ENCODE measurements at places on chromosomes 4 and X. TPM values are rescaled to one million over a fixed set of nuclear protein-coding genes. Genes with fewer than 3 reads are reported as not detected.

Gene CTAG1B
- total RNA-seq: not detected

Gene ETDB
- total RNA-seq: not detected

Gene XAGE1A
- total RNA-seq: not detected

Gene EREG
- total RNA-seq: 0.22 TPM

Gene ENPP6
- 24.6 TPM for total RNA-seq

Gene IQSEC2
- total RNA-seq: 18.0 TPM

Gene TLR1
- total RNA-seq: 28.9 TPM

Gene TMEM192
- 22.1 TPM for total RNA-seq

Gene CT45A1
- total RNA-seq: not detected

Gene GRID2
- 1.4 TPM for total RNA-seq

Gene CTAG1A
- total RNA-seq: not detected

Gene SPINK2
- total RNA-seq: not detected

Gene COL4A6
- total RNA-seq: 1.2 TPM

All from sciatic nerve (tissue), 2 donors.